ENCODE measurements at places on chromosomes 16 and 17.

DNA sequence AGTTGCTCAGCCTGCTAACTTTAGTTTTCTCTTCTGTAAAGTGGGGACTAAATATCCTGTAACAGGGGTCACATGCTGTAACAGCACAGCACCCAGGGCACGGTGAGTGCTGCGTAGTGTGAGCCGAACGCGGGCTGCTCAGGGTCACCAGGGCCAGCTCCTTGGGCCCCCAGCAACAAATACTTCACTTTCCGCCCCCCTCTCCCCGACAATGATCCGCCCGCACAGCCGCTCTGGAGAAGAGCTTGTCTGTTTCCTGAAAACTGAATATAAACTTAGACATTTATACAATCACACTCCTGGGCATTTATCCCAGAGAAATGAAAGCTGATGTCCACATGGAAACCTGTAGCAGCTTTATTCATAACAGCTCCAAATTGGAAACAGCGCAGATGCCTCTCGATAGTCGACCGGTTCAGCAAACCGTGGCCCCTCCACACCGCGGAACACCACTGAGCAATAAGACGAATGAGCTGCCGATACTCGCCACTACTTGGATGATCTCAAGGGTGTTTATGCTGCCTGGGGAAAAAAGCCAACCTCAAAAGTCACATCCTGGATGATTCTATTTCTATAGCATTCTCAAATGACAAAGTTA lies 267.2 kb downstream of the PARN start:
- no peak for DNase-seq

GRCh38 chr17:28230011-28230410 lies 89.0 kb upstream of the TMEM97 start:
- no peak for DNase-seq

DNA sequence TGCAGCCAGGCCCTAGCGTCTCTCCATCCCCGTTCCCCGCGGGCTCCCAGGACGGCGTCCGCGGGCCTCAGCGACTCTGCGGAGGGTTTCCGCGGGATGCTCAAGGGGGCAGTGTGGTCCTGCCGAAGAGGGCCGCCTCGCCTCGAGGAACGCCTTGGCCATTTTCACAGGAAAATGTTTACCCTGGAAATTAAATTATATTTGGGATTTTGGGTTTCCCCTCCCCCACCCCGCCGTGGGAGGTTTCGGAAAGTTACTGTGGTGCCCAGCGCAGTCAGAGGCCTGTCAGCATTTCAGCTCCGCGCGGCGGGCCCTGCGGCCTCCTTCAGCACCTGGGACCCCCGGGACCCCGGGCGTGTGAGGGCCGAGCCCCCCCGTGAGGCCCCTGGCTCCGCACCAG lies 94.5 kb downstream of the PCTP start:
- no peak for DNase-seq

DNA sequence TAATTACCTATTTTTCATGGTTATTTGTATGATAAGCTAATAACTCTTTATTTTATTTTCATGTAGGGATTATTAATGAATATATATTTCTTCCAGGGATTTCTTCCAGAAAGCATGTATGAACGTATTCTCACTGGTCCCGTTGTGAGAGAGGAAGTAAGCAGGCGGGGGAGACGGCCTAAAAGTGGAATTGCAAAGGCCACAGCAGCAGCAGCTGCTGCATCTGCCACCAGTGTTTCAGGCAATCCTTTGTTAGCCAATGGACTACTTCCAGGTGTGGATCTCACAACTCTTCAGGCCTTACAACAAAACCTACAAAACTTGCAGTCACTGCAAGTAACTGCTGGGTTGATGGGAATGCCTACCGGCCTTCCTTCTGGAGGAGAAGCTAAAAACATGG lies 110.3 kb upstream of the RBL2 start:
- no peak for DNase-seq

- no peak for DNase-seq
Observed at GRCh38 chr17:55735731-55736405, 13.2 kb upstream of the TMEM100 start.

- no peak for DNase-seq
Observed at GRCh38 chr16:76668207-76668725, 391.1 kb downstream of the CNTNAP4 start.

GRCh38 chr17:58728798-58729197 lies 26.9 kb upstream of the PPM1E start:
- no peak for DNase-seq

DNA sequence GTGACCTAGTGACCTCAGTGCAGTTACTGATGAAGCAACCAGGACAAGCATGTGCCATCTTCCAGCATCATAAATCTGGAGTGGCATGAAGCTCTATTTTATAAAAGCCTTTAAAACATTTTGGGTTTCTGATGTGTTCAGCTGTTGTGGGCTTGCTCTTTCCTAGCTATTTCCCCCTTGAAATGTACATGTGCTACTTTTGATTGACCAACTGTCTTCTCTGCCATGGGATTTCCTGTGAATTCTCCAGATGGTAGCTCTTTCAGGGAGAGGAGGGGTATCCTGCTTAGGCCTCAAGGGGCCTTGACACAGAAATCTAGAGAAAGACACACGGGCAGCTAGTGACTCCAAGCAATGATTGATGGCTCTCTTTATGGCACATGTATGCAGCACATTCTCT lies 1.9 kb upstream of the ASIC2 start:
- no peak for DNase-seq

DNA sequence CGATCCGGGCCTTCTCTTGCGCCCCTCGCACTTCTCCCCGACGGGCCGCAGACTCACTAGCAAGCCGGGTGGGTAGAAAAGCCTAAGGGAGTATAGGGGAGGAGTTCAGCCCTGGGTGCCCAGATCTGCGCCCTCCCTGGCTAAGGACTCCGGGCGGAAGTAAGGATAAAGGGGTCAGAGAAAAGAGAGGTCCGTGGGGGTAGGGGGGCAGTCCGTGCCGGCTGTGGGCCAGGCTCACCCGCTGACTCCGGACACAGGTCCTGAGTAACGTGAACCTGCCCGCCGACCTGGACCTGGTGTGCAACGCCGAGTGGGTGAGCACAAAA lies 1.8 kb downstream of the NAGS start:
- DNase-seq = no peak

DNA sequence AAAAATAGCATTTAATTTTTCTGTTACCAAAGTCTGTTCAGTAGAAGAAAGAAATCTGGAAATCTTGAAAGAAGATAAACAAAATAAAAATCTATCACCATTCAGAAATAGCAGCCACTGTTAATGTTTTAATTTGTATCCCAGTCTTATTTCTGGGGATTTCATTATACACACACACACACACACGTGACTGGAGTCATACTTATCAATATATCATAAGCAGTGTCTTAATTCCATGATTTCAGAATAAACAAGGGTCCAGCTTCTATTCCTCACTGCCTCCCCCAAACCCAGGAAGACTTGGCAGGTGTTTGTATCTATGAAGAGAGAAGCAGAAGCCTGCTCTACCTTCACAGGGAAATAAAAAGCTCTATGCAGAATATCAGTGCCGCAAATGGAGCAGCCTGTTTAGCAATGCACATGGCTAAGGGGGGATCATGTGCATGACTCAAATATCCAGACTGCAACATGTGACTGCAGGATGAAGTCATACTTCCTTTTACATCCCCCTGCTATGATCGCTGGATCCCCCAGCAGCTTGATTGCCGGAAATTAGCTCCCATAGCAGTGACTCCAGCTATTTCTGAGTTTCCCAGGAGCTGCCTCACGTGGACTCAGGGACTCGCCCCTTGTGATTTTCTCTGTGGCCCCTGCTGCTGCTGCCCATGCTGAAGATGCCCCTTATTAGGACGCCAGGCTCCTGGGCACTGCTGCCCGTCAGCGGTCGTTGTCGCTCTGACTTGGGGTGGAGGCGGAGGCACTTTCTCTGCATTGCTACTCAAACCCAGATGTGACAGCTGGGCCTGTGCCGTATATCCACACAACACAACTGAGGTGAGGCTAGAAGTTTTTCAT lies 341.0 kb downstream of the CPPED1 start:
- DNase-seq = no peak

- no peak for DNase-seq
Observed at GRCh38 chr17:48994549-48995303, 2.5 kb upstream of the IGF2BP1 start.

- no peak for DNase-seq
Observed at GRCh38 chr16:76787394-76787793, 403.6 kb upstream of the MON1B start.
